Astrocyte (in vitro differentiated cells and primary cell): ENCODE measurements at places on chromosomes 6 and 20.

- DNase-seq: no peak
Observed at GRCh38 chr6:33739571-33739970, 7.1 kb downstream of the IP6K3 start.

- DNase-seq: no peak
Observed at GRCh38 chr20:37640600-37641561, 52.9 kb upstream of the CTNNBL1 start.

DNA sequence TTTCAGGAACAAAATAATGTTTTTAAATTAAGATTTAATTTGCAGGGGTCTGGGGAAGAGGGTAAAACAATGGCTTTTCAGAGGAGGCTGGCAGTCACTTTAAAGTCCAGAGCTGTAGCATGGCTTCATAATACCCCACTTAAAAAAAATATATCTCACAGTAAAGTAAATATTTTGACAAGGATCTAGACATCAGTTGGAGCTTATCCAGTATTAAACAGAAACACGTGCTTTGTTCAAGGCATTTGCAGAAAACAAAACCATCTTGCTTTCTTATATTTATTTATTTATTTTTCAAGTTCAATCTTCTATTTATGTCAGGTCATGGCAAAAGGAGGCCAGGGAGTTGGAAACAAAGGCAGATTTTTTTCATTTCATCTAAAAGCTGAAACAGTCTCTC, 53.3 kb upstream of the PRL start:
- DNase-seq: no peak

DNA sequence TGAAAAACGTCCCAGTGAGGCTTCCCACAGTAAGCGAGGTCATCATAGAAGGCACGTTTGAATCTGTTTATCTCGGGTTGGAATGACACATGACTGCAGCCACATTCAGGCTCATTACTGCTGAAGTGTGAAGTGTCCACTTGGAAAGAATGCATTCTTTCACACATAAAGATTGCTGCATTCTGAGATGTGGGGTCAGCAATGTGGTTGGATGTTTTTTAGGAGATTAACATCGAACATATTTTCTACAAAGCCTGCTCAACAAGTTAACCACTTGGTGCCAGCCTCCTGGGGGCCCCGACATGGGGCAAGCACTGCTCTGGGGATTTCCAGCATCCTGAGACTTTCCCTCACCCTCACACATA, 79.9 kb downstream of the BMP6 start:
- peak; percentile 39 for DNase-seq

GRCh38 chr20:40268321-40269075, 420.5 kb downstream of the MAFB start:
- DNase-seq: no peak
